Activated CD4-positive, alpha-beta memory T cell treated with anti-CD3 and anti-CD28 coated beads for 36 hours (primary cell): ENCODE measurements at places on chromosomes 16 and 17.

GRCh38 chr16:50246299-50247122 is 19.8 kb upstream of the ADCY7 start:
- DNase-seq, result peak; percentile 30

DNA sequence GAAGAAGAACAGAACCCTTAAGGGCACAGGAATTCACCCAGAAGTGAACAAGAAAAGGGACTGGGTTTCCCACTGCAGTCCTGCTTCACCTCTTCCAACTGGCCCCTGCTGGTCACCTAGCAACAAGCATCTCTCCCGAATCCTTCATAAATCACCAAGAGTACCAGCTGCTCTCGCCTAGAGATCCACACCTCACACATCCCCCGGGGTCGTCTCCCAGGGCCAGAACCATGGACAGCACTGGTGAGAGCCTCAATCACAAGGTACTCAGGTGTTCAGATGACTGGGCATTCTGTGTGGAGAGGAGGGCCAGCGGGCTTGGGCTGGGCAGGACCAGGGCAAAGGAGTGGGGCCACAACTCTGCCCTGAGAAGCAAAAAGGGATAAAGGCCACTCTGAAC is 65.9 kb downstream of the CCT6B start:
- DNase-seq, result no peak

DNA sequence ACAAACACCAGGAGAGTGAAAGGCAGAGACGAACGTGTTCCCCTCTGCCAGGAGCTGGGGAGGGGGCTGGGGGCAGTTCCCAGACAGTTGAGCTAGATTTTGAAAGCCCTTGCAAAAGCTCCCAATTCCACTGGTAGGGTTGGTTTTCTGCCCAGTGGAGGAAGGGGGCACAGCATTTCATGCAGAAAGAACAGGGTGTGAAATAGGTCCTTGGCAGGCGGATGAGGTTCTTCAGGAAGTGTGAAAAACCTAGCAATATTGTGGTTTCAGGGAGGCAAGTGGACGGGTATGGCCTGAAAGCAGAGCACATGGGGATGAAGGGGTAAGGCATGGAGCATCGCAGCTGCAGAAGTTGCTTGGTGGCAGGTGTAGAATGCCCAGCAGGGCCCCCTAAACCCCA is 248.3 kb downstream of the KATNIP start:
- no peak for DNase-seq

- DNase-seq, result peak; percentile 78
Measured at GRCh38 chr16:23803591-23804123, 32.1 kb upstream of the PRKCB start.

- no peak for DNase-seq
Measured at GRCh38 chr17:14121952-14122351, 52.6 kb downstream of the COX10 start.

GRCh38 chr16:7037495-7037894 is 295.1 kb upstream of the RBFOX1 start:
- DNase-seq, result no peak

DNA sequence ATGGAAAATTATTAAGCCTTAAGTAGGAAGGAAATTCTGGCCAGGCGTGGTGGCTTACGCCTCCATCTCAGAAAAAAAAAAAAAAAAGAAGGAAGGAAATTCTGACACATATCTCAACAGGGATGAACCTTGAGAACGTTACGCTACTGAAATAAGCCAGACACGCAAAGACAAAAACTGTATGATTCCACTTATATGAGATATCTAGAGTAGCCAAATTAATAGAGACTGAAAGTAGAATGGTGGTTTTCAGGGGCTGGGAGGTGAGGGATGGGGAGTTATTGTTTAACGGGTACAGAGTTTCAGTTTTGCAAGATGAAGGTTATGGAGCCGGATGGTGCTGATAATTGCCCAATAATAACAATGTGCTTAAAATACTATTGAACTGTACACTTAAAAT is 16.2 kb upstream of the HNF1B start:
- DNase-seq, result no peak

DNA sequence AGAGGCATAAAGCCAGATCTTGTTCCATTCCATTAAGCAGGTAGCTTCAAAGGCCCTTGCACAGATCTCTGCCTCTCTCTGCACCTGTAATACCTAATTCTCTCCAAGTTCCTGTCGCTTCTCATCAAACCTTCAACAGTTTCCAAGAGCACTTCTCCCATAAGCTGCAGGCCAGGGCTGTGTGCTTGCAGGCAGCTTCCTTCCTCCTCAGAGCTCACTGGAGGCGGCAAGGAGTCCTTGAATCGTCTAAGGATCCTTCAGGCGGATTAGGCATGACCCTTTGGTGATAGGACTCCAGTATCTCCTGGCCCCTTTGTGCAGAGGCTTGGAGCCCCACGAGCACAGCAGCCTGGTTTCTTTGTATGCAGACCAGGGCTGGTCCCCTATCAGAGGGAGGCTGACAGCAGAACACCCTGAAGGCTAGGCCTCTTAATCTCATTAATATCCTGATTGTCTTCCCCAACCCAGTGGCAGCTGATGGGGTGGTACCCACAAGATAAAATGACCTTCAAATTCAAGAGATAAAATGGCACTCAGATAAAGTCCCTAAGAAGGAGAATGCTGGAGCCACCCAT is 19.8 kb downstream of the HNF1B start:
- no peak for DNase-seq

DNA sequence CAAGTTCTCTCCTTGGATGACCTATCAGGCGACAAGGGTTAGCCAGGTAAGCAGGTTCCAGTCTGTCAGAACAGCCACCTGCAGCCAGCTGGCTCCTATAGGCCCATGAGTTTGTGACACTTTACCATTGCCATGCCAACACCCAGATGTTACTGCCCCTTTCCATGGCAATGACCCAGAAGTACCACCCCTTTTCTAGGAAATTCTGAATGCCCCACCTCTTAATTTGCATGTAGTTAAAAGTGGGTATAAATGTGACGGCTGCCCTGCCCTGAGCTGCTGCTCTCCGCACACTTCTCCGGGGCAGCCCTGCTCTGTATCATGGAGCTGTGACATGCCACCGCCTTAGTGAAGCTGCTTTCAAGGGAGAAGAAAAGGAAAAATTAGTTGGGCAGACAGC is 10.0 kb upstream of the SECTM1 start:
- no peak for DNase-seq

DNA sequence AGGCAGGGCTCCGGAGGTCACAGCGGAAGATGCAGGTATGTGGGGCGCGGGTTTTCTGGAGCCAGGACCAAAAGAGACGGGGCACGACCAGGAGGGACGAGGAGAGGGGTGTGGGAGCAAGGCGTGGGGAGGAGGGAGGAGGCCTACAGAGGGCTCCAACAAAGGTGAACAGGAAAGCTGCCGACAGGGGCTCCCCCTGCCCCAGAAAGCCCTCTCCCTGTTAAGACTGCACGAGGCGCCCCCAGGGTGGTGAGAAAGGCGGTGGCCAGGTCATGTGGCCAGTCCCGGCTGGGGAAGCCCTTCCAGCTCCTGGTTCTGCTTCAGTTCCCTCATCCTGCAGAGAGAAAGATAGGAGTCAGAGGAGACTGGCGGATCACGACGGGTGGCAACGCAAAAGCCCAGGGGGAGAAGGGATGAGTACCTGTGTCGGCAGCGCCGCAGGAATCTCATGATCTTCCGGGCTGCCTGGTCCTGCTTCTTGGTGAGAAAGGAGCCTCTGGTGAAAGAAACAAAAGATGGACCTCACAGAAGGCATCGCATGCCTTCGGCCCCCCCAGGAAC is 949 bp upstream of the SPAG7 start:
- DNase-seq, result peak; percentile 58

- DNase-seq, result no peak
Measured at GRCh38 chr17:72145962-72146361, 25.1 kb downstream of the SOX9 start.

DNA sequence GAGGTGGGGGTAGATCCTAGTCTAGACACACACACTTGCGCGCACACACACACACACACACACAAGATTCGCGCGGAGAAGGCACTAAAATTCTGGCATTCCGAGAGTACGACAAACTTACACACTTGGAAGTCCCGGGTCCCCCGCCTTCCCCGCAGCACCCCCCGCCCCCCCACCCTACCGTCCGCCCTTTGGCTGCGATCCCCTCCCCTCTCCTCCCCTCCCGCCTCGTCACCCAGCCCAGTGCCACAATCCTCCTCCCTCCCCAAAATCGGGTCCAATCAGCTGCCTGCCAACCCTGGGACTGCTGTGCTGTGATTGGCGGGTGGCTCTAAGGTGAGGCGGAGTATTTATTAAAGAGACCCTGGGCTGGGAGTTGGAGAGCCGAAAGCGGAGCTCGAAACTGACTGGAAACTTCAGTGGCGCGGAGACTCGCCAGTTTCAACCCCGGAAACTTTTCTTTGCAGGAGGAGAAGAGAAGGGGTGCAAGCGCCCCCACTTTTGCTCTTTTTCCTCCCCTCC is at the start of gene SOX9:
Gene SOX9, plus strand, starts transcription at position 379 of the 522 bp plus-strand sequence. CDS start 372 bp downstream, outside the sequence.
- no peak for DNase-seq

DNA sequence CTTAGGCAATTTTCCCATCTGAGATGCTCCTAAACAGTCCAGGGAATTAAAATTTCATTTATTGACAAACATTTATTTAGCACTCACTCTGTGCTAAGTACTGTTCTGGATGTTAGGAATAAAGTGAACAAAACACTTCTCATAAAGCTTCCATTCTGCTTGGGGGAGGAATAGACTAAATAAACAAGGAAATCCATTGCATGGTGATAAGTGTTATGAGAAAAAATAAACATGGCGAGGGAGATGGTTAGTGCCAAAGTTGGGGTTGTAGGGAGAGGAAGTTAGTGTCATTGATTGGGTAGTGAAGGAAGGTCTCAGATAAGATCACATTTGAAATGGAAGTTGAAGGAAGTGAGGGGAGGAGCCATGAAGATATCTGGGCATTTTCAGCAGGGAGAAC is 72.2 kb upstream of the CES5A start:
- no peak for DNase-seq

DNA sequence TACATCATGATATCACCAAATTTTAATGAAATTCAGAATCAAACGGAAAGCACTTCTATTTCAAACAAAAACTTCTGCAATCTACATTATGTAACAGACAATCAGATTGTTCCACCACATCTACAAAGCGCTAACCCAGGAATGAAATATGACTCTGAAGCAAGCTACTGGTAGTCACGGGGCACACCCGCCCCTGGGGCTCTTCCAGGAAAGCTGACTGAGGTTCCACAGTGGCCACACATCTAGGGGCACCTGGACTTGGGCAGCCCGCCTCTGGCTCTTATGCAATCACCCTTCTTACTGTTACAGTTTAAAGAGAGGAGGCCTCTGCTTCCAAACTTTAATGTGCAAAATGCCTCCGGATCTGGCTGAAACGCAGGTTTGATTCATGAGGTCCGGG is 27.5 kb downstream of the ZCCHC14 start:
- DNase-seq, result peak; percentile 60

- DNase-seq, result no peak
Measured at GRCh38 chr17:80123791-80124190, 22.4 kb downstream of the GAA start.

DNA sequence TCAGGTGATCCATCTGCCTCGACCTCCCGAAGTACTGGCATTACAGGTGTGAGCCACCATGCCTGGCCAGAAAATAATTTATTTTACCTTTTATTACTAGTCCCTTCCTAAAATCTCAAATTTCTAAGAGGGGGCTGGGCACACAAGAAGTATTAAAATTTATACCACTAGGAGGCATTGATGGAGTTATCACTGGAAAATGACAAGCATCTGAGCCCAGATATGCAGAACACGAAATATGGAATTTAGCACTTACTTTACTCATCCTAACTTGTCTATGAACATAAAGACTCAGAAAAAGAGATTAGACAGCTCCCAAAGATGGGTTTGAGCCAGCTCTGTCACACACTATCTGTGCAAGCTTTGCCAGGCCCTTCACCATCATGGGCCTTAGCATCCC is 46.4 kb downstream of the STAT5A start:
- no peak for DNase-seq

DNA sequence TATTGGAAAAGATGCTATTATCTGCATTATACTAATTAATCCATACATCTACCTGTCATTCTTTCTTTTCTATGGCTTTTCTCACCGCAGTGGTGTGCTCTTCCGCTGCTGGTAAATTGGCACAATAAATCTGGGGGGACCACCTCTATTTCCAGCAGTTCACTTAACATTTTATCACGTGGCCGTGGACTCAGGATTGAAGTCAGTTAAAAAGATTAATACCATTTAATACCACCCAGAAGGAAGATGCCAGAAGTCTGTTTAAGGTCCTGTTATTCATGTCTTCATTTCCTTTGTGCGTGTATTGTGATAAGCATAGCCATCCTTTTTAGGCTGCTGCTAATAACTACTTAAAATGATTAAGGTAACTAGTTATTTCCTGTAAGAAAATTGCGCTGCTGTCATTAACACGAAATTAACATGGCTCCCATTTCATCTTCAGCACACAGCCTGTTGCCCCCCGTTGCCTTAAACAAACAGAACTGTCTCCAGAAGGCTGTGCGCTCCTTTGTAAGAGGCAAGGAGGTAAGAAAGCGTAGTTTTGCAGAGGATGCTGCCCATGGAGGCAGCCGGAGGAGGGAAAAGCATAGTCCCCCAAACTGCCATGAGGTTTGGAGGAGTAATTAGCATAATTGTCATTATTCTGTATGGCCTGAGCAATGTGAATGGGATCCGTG is 414.4 kb downstream of the UTP18 start:
- DNase-seq, result no peak

DNA sequence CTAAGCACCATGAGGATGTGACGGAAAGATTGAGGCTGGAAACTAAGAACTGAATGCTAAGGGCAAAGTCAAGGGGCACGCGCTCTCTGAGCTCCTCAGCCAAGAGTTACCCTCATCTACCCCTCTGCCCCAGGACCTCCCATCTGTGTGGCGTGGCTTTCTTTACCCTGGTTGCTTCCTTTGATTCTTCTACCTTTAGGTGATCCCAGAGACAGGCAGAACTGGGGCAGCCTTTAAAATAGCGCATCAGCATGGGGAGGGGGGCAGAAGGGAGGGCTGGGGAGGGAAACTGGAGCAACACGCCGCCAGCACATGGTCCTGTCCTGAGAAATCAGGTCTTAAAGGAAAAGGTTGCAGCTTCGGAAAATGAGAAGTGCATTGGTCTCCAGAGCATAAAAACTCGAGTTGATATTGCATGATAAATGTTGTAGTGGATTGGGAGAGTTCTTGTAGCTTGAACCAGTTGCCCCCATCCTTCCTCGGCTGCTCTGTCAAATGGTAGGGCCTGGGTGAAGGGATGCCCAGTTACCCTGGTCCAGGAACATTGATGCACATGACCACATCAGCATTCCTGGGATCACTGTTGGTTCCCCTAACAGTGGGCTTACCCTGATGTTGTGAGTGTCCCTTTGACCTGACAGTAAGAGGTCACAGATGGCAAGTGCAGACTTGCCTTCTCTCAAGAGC is 29.7 kb downstream of the LDHD start:
- no peak for DNase-seq

DNA sequence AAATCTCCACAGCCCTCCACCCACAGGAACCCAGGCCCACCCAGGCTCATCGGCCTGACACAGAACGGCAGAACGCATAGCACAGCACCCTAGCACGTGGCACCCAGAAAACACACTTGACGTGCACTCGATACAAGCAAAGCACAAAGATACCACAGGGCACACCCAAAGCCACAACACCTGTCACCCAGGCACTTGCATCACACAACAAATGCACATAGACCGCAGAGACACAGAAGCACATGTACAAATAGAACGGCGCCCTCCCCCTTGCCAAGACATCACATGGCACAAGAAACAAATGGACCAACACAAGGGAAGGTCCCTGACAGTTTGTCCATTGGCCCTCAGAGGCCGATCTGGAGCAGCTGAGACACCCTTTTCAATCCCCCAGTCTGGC is 147.7 kb upstream of the WSCD1 start:
- DNase-seq, result no peak
